Fibroblast of the aortic adventitia (primary cell): ENCODE measurements at places on chromosomes 12 and 14. TPM values are rescaled to one million over a fixed set of nuclear protein-coding genes. Genes with fewer than 3 reads are reported as not detected.
A peak's percentile ranks its signal among the peaks of the same experiment; 100 is the strongest.

GRCh38 chr12:68978678-68979077, 45.7 kb upstream of the CPM start:
- DNase-seq, result no peak

DNA sequence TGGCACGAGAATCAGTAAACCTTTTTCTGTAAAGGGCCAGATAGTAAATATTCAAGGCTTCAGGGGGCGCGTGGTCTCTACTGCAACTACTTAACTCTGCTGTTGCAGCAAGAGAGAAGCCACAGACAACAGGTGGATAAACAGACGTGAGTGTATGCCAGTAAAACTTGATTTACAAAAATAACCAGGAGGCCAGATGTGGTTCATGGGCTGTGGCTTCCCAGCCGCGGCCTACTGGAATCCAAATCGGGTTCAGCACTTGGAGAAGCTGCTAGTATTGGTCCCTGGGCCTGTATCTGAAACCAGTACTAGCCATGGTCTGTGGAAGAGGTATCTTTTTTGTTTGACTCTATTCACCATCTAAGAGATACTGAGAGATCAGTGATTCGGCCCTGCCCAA, 13.3 kb downstream of the PPP2R5C start:
- no peak for DNase-seq

- DNase-seq, result peak; percentile 30
These were observed 18.4 kb downstream of the RACGAP1 start for GRCh38 chr12:50006754-50007442.

- DNase-seq, result no peak
These were observed 59.0 kb downstream of the GALNT16 start for GRCh38 chr14:69318901-69319475.

DNA sequence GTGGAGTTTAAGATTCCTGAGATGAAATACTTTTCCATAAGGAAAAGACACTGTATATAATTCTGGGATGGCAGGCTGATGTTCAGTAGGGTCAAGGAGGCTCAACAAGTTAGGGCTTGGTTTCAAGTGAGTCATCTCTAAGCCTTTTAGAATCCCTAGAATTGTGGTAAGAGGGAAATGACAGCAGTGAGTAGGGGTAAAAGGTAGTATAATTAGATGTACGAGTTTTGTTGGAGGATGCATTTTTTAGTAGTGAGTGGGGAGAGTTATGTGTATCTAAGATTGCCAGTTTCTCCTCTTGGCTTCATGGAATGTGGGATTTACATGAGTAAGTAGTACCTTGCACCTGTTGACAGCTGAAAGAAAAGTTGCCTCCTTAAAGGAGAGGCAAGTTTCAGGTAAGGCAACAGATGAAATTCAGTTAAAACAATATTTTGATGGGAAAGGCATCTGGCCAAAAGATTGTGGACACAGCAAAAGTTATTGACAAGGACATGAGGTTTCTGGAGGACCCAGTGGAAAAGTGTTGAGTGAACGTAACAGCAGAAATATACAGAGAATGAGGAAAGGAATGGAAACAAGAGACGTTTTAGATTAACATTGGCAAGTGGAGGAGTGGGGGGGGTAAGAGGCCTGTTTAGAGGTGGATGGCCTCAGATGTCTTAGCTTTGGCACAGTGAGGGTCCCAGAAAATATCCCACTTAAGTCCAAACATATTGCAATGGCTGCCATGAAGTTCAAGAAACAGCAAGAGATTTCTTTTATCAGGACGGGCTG, 21.8 kb downstream of the LMO3 start:
- DNase-seq, result peak; percentile 58

GRCh38 chr12:26428420-26428819, 233.0 kb downstream of the SSPN start:
- DNase-seq, result peak; percentile 10

GRCh38 chr12:56682323-56682722, 5.8 kb downstream of the PTGES3 start:
- no peak for DNase-seq

- no peak for DNase-seq
These were observed 9.5 kb upstream of the TINF2 start for GRCh38 chr14:24251880-24252288.

GRCh38 chr12:46386877-46387629, 14.5 kb upstream of the SLC38A2 start:
- DNase-seq, result peak; percentile 87

GRCh38 chr12:16136219-16136988, 141.1 kb downstream of the SLC15A5 start:
- DNase-seq, result no peak

DNA sequence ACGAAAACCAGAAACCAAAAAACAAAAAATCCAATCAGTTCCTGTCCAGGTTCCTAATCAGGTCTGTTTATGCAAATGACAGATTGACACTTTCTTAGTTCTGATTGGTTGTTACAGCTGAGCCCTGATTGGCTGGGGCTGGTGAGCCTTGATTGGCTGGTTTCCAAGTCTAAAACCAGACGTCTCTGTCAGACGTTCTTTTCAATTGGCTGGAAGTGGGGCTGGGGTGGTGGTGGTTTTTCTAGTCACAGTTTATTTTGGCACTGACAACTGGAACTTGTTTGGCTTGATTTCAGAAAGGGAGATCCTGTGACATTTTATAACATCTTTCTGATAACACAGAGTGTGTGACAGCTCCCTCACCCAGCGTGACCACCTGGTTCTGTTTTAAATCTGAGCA, 36.1 kb upstream of the PRICKLE1 start:
- no peak for DNase-seq

DNA sequence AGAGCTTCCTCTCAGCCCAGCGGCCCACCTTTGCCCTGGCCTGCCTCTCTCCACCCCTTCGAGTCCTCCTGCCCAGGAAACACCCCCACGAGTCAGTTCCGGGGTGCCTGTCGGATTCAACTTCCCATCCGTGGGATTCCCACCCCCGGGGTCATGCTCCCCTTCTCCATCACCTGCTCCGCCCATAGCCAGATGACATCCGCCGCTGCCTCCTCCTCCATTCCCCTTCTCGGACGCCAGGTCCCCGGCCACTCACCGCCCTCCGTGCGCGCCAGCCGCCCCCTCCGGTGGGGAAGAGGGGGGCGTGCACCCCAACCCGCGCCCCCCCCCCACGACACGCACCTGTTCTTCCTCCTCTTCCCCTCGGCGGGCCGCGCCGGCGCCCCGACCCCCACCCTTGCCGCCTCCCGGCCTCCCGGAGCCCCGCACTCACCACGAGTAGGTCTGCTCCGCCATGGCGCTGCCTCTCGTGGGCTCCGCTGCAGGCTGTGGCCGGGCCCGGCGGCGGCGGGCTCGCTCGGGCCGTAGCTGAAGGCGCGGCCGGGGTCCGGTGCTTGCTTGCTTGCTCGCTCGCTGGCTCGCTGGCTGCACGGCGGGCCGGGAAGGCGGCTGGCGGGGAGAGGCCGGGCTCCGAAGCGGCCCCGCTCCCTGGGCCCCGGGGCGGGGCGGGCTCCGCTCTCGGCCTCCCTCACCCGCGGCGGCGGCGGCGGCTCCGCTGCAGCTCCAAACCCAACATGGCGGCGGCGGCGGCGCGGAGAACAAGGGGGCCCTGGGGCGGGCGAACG, 554 bp downstream of the SPPL3 start:
- peak; percentile 7 for DNase-seq

DNA sequence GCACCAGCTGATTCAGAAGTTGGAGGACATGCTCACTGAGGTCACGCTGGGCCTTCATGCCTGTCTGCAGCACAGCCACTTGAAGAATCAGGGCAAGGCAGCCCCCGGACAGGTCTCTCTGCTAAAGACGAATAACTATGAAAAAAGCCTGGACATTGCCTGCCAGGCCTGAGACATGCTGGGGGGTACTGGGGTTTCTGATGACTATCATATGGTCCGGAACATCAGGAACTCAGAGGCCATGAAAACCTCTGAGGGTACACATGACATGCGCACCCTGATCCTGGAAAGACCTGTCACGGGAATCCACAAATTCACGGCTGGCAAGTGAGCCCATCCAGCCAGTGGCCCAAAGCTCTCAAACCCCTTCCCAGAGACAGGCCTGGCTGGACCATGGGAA, 8.8 kb upstream of the C12orf42 start:
- DNase-seq, result no peak

DNA sequence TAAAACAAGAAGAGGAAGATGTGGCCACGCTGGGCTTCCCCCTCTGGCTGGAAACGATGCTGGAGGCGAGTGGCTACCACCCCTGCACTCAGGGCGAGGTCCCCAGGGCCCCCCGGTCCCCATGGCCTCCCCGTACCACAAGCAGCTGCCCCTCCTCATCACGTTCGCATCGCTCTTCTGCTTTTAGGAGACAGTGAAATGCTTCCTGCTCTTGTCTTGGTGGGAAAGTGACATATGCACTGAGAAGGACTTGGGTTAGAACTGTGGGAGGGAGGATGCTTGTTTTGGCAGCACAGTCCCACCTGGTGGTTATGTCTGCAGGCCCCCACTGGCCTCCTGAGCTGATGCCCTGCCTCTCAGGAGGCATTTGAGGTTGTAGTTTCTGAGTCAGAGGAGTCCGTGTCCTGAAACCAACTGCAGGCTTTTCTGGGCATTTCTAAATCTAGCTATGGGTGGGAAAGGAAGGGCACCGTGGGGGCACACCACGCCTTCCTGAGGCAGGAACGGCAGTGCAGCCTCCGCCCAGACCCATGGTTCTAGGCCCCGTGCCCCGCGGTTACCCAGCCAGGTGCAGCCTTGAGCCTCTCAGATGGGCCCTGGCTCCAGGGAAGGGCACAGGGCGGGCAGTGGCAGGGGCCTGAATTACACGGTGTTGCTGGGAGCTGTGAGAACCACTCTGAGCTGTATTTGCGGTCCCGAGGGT, 139.3 kb downstream of the ADGRD1 start:
- DNase-seq, result no peak

DNA sequence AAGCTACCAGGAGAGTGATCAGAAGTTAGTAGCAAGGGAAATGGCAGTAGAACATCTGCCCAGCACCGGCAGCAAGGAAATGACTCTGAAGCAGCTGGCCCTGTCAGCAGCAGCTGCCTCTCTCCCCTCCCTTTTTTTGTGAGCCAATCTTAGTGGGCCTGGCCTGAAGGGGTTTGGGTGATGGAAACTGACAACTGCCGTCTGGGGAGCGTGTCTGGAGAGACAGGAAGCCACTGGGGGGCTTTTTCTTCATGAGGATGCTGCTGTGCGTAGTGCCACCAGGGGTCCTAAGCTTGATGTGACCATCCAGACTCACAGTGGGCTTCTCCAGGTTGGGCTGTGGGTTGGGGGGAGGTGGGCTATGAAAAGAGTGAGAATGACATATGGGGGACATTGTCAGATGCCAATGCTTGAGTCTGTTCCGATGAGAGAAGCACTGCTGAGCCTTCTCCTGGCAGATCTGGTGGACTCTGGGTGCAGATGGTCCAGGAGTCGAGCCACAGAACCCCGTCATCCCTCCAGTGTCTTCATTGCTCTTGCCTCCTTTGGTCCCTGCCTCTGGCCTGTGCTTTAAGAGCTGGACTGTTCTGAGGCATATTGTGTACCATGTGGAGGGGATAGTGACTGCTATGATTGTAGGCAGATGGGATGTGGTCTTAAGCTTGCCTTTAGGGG, 87.6 kb upstream of the HIF1A start:
- no peak for DNase-seq

DNA sequence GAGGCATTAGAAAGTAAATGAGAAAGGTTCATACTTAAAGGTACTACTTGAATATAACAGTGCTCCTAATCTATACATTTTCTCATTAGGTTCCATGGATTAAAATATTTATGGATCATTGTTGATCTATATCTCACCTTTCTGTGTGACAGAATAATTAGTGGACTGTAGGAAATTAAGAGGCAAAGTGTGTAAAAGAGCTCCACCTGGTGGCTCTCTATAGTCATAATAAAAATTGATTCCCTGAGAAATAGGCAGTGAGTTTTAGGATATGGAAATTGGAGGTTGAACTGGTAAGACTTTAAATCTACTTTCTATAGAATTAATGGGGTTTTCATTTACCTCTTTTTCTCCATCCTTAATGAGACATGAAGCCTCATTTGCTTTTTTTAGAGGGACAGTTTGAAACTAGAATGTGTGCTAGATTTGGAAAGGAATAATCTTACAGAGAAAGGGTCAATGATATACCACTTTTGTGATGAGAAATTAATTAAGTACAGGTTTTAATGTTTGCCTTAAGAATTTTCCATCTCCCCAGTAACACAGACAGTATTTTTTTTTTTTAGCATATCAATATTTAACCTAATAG, 11.8 kb upstream of the DERA start:
- peak; percentile 43 for DNase-seq

- DNase-seq, result no peak
These were observed 961.9 kb downstream of the TMEM121 start for GRCh38 chr14:106488291-106488690.

- DNase-seq, result no peak
These were observed 13.5 kb upstream of the KRT73 start for GRCh38 chr12:52631676-52632459.

- DNase-seq, result no peak
These were observed 49.3 kb upstream of the MAX start for GRCh38 chr14:65151609-65151956.

DNA sequence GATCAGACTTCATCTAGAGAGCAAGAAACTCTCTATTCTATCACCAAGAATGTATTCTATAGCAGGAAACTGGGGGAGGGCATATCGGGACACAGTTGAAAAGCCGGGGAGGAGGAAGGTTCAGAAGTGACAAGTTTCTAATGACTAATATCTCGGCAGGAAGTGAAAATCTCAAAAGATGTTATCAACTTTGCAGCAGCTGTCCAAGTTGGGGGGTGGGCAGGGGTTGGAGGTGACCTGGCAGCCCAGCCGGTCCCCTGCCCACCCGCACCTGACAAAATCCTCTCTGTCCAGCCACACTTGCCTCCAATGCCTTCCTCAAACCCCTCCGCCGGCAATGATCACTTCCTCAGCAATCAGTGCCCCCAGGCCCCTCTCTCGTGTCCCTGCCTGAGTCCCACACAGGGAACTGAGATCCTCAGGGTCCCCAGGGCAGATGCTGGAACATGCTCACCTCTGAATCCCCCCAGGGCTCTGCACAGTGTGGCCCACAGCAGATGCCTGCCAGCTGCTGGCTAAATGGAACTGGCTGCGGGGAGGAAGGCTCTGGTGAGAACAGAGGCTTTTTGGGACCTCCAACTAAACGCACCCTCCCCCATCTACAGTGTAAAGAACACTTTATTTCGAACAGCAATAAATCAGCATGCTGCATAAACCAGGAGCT, 43.9 kb downstream of the CCDC88C start:
- no peak for DNase-seq

Gene JPH4
- total RNA-seq, result not detected in 2 replicates

Gene NTN4
- total RNA-seq, result 8.7 and 71.8 TPM in 2 replicates

Gene TMEM229B
- total RNA-seq, result 0.81 and 1.8 TPM in 2 replicates

Gene PNP
- 14.7 and 39.2 TPM in 2 replicates for total RNA-seq

Gene LRRC10
- total RNA-seq, result not detected in 2 replicates

Gene LIN7A
- total RNA-seq, result 6.6 and 8.9 TPM in 2 replicates

Gene CLEC4C
- not detected in 2 replicates for total RNA-seq

Gene FOXA1
- not detected in 2 replicates for total RNA-seq

Gene ACOT6
- not detected in 2 replicates for total RNA-seq
